ENCODE measurements at places on chromosomes 6 and 20.

DNA sequence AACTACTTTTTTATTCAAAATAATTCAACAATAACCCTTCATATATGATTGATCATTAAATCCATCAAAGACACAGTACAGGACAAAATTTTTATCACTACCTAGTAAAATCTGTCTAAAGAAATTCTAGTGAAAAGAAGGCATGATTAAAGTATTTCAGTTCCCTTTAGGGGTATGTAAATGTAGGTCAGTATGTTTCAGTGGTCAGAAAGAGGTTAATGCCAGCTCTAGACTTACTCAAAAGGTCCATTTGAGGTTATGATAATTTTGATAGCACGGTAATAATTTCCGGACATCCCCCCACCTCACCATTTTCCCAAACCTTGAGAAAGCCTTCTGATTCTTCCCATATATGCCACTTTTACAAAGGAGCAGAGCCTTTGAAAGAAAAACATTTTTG is 193.5 kb upstream of the ID4 start:
- no peaks in the 10 kb centered on the region for H3K4me1 ChIP-seq
- no peaks in the 10 kb centered on the region for H3K36me3 ChIP-seq
- no peak overlapping the region for H3K27ac ChIP-seq
- DNase-seq, result no peak
- H3K4me3 ChIP-seq, result no peak overlapping the region

- H3K4me1 ChIP-seq, result no peaks in the 10 kb centered on the region
- H3K27ac ChIP-seq, result no peak overlapping the region
- H3K27me3 ChIP-seq, result no peaks in the 10 kb centered on the region
- H3K36me3 ChIP-seq, result no peaks in the 10 kb centered on the region
- no peak for DNase-seq
- H3K4me3 ChIP-seq, result no peak overlapping the region
Observed at GRCh38 chr6:56521454-56521853, 121.2 kb downstream of the DST start.

- no peaks in the 10 kb centered on the region for H3K36me3 ChIP-seq
- no peak overlapping the region for H3K27ac ChIP-seq
- H3K27me3 ChIP-seq, result no peaks in the 10 kb centered on the region
- no peak for DNase-seq
Observed at GRCh38 chr6:133467982-133468380, 226.8 kb downstream of the EYA4 start.

- peaks cover 17% of the 10 kb centered on the region for H3K4me1 ChIP-seq
- H3K36me3 ChIP-seq, result no peaks in the 10 kb centered on the region
- peaks cover 13% of the 10 kb centered on the region for H3K27me3 ChIP-seq
Observed at GRCh38 chr6:143062551-143062950, 1.9 kb downstream of the AIG1 start.

- peaks cover 10% of the 10 kb centered on the region for H3K36me3 ChIP-seq
- no peaks in the 10 kb centered on the region for H3K27me3 ChIP-seq
- DNase-seq, result no peak
Observed at GRCh38 chr6:98871057-98871456, 36.7 kb downstream of the POU3F2 start.

GRCh38 chr6:11064836-11065235 is 20.7 kb upstream of the ELOVL2 start:
- no peak for DNase-seq
- H3K4me1 ChIP-seq, result no peaks in the 10 kb centered on the region
- peaks cover 9% of the 10 kb centered on the region for H3K27me3 ChIP-seq

DNA sequence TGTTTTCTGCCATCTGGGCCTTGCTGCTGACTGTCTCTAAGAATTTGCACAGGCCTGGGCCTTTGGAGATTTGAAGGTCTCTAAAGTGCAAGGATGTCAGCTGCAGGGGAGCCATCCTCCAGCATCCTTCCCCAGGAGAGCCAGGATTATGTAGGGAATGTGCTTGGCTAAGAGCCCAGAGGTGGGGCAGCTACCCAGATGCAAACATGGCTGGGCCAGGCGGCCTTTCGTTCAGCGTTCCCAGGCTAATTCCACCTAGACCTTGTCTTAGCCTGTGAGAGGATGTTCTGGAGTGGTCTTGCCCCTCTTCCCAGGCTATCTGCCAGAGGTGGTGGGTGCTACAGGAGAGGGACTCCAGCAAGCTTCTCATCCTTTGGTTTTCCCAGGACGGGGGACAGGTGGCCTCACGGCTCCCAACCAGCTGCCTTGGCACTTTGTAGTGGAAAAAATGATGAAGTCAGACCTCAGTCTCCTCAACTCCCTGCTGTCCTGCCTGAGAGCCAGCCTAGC is 7.7 kb upstream of the PTGIS start:
- H3K4me3 ChIP-seq, result no peak overlapping the region
- H3K27ac ChIP-seq, result peak overlapping the region; percentile 9
- H3K27me3 ChIP-seq, result peaks cover 8% of the 10 kb centered on the region
- H3K4me1 ChIP-seq, result peaks cover 45% of the 10 kb centered on the region
- DNase-seq, result no peak
- peaks cover 8% of the 10 kb centered on the region for H3K36me3 ChIP-seq

- no peak overlapping the region for H3K4me3 ChIP-seq
- H3K27ac ChIP-seq, result no peak overlapping the region
- DNase-seq, result no peak
Observed at GRCh38 chr20:41861772-41862422, 243.7 kb upstream of the CHD6 start.

DNA sequence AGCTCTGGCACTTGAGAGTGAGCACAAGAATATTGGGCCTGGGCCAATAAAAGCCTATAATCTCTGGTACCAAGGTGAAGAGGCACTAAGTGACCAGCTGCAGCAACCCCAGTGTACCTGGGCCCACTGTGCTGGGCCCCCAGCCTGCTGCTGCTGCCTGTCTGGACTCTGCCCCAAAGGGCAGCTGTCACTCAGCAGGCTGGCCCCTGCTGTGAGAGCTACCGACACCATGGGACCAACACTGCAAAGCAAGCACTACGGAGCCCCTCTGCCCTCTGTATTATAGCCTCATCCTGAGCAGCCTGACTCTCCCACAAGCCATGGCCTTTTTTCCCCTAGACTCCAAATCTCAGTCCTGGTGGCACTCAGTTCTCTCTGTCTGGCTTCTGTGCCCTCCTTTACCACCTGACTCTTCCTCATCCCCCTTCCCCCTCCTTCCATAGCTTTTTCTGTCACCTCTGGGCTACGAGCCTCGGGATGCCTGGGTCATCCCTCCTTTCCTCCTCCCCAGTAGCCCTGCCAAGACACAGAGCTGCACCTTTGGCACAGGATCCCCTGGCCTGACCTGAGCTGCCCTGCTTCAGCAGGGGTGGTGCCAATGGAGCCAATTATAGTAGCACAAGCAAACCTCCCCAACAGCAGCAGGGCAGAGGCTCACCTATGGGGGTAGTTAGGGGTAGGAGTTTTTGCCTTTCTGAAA is 14.2 kb downstream of the RRP36 start:
- peak overlapping the region; percentile 84 for H3K27ac ChIP-seq
- DNase-seq, result no peak
- H3K4me3 ChIP-seq, result no peak overlapping the region
- H3K27me3 ChIP-seq, result no peaks in the 10 kb centered on the region
- H3K36me3 ChIP-seq, result peaks cover 7% of the 10 kb centered on the region

GRCh38 chr6:110999634-111000270 is 17.9 kb downstream of the RPF2 start:
- DNase-seq, result no peak
- no peak overlapping the region for H3K27ac ChIP-seq
- H3K4me1 ChIP-seq, result no peaks in the 10 kb centered on the region
- H3K36me3 ChIP-seq, result peaks cover 5% of the 10 kb centered on the region
- no peak overlapping the region for H3K4me3 ChIP-seq
- H3K27me3 ChIP-seq, result no peaks in the 10 kb centered on the region

DNA sequence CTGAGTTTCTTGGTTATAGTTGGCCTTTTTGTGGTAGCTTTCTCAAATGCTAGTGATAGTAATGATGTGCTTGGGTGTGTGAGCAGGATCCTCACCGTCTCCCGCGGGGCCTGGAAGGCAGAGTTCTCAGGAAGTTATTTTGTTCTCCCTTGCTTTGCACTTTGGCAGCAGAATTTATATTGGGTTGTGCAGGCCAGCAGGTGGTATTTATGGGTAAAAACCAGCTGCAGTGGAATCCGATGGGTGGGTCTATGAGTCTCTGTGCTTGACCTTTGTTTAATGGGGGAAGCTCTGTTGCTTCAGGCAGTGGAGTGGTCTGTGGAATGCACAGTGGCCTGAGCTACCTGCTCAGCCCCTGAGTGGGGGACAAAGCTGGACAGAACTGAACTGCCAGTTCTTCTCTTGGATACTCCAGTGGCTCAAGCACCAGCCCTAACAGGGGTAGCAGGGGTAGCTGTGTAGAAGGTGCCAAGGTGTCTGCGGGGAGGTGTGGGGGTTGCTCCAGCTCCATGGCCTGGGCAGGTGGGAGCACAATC is 27.3 kb downstream of the IGF2R start:
- H3K36me3 ChIP-seq, result peaks cover 72% of the 10 kb centered on the region
- H3K27me3 ChIP-seq, result no peaks in the 10 kb centered on the region
- peak overlapping the region; percentile 17 for H3K4me3 ChIP-seq
- DNase-seq, result no peak

DNA sequence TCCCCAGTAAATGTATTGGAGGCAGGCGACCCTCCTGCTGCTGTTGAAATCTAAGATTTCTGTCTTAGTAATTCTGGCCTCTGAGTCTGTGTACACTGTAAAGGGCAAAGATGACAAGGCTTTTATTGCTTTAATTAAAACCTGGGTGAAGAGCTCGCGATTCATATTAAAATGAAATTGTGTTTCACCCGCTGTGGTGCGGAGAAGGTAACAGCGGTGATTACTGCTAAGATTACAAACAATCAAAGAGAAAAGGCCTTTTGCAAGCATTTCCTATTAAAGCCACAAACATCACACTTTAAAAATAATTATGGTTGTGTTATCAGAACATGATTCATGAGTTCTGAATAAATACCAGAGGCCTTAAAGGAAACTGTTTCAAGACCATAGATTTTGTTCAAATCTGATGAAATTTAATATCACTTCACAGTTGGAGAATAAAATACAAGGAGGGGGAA is 69.3 kb downstream of the TOX2 start:
- H3K27ac ChIP-seq, result peak overlapping the region; percentile 82
- H3K36me3 ChIP-seq, result peaks cover 6% of the 10 kb centered on the region
- H3K4me1 ChIP-seq, result peaks cover 50% of the 10 kb centered on the region

- H3K4me1 ChIP-seq, result peaks cover 70% of the 10 kb centered on the region
- no peaks in the 10 kb centered on the region for H3K27me3 ChIP-seq
- H3K27ac ChIP-seq, result peak overlapping the region; percentile 79
Observed at GRCh38 chr20:57393321-57394120, 2.3 kb downstream of the RBM38 start.

- H3K4me1 ChIP-seq, result no peaks in the 10 kb centered on the region
- DNase-seq, result peak; percentile 69
- no peaks in the 10 kb centered on the region for H3K36me3 ChIP-seq
- peaks cover 33% of the 10 kb centered on the region for H3K27me3 ChIP-seq
- no peak overlapping the region for H3K4me3 ChIP-seq
- no peak overlapping the region for H3K27ac ChIP-seq
Observed at GRCh38 chr20:5448449-5449118, 131.8 kb upstream of the PROKR2 start.

DNA sequence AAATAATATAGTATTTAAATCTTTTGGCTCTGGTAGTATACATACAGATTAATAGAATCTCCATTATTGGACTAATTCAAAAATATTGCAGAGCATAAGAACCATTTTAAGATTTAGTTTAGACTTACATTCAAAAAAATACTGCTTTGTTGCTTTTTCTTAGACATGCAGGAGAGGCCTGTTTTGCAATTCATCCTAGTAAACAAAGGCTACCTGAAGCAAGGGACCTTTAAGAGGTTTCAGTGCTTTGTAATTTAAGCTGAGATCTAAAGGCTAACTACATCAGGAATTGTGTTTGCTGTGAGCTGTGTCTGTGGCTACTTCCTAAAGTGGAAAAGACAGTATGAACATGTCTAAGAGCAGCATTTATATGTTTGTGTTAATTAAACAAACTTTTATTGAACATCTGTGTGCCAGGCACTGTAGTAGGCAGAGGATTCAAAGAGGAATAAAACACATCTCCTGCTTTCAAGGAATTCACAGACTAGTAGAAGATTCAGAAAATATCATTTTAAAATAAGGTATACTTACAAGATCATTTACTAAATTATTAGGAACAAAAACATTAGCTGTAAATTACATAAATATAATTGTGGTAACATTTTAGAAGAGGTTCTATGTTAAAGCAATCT is 29.1 kb upstream of the CALHM6 start:
- DNase-seq, result no peak
- no peak overlapping the region for H3K27ac ChIP-seq
- no peaks in the 10 kb centered on the region for H3K4me1 ChIP-seq
- no peaks in the 10 kb centered on the region for H3K27me3 ChIP-seq
- H3K36me3 ChIP-seq, result no peaks in the 10 kb centered on the region

DNA sequence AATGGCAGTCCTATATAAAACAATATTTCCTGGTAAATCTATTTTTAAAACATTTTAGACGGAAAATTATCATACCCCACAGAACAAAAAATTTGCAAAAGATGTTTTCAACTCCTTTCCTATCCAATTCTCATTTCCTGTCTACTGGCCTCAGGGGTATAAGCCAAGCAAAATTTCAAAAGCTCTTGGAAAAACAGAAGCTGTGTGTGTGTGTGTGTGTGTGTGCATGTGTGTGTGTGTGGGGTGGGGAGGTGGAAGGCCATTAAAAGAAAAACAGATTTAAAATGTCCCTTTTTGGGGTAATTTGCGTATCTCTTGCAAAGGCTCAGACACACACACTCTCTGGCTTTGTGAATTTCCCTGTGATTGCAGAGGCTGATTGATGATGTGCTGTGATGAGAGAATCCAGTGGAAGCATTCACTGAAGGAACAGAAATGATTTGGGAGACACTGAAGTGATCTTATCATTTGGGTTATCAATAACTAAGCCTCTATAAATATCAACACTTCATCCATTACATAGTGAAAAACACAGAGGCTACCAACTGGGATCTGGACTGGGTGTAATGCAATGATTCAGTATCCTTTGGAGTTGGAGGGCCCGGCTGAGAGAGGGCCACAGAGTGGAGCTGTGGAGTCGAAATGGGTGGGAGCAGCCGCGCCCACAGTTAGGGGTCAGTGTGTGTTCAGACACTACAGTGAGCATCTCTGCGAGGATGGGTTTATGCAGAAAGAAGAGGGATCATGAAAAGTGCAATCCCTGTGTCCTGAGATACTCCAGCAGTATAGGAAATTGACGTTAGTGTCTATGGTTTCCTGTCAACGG is 106.8 kb upstream of the PREP start:
- no peak for DNase-seq
- H3K4me3 ChIP-seq, result no peak overlapping the region
- peaks cover 9% of the 10 kb centered on the region for H3K4me1 ChIP-seq
- H3K36me3 ChIP-seq, result no peaks in the 10 kb centered on the region
- no peaks in the 10 kb centered on the region for H3K27me3 ChIP-seq

DNA sequence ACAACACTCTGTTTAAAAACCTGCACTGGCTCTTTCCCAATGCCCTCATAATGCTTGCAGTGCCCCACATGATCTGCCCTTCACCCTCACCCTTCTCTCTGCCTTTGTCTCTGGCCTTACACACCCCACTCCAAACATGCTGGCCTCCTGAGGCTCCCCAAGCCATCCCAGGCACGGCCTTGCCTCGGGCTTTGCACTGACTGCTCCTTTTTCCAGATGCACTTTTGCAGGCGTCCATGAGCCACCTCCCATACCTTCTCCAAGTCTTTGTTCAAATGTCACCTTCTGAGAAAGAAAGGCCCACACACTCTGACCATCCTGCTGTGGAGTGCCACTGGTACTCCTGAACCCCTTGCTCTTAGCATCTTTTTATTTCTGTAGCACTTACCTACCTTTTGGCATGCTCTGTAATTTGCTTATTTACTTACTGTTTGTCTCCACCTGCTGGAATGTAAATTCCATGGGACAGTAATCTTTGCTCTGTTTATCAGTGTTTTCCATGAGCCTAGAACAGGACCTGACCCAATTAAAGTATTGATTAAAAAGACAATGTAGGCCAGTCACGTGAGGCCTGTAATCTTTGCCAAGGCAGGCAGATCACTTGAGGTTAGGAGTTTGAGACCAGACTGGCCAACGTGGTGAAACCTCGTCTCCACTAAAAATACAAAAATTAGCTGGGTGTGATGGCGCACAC is 30.7 kb downstream of the GFRA4 start:
- H3K4me3 ChIP-seq, result no peak overlapping the region
- peaks cover 6% of the 10 kb centered on the region for H3K36me3 ChIP-seq
- no peak for DNase-seq
